ENCODE measurements at places on chromosomes 7 and 10.

- DNase-seq, result no peak
These were observed 143.4 kb upstream of the GRB10 start for GRCh38 chr7:50926049-50926448.

DNA sequence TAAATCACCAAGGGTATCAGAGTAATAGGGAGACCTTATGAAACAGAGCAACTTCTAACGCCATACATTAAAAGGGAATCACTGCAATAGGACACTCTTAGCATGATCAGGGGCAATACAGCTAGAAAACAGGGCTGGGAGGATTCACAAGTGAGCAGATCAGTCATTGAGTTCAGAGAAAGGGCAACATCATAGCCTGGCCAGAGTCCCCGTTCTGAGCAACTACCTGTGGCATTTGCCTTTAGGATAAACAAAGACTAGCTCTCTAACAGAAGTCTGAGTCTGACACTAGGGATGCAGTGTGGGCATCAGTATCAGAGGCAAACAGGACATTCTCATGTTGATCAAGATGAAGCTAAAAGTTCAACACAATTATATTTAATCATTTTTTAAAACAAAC is 297.9 kb downstream of the DGKB start:
- DNase-seq, result no peak

DNA sequence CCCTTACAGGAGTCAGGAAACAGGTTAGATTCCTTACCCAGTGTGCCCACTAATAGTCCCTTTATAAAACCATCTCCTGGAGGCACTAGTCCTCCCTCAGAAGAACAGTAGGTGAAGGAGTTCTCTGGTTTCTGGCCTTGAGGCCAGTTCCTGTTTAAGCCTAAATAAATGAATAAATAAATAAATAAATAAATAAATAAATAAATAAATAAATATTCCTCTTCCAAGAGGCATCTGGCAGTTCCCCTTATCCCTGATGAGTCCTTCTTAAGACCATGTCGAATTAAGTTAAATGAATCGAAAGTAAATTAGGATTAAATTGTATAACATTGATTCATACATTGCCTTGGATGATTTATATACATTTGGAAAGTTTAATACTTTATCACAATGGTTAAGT is 223.3 kb downstream of the PCDH15 start:
- DNase-seq, result no peak

DNA sequence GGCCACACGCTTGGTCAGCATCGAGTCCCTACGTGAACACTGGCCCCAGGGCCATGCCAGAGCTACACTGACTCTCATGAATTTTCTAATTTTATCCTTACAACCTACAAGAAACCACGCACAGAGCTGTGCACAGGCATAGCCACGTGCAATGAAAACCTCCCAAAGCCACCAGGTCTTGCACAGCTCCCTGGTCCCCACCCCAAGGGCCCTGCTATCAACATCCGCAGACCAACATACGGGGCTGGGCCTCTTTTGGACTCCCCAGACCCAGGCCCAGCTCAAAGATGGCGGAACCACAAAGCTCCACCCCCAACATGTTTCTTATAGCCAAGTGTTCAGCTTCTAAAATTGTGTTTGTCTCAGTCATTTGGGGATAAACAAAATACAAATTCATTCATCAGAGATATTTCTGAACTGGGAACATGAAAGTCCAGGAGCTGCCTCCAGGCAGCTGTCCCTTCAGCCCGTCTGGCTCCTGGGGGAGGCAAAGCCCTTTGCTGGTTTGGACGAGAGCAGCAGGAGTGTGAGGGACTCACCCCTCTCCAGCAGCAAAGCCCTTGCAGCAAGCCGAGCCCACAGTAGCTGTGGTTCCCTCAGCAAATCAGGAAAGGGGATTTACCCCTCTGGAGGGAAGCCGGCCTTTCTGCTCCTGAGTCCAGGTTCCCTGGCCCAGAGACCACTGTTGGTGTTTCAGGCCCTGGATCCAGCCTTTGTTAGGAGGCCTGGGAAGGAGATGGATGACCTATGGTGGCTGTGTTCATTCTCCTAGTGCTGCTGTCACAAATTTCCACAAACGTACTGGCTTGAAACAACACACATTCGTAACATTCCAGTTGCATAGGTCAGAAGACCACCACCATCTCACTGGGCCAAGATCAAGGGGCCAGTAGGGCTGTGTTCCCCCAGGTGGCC is 75.1 kb downstream of the OAT start:
- DNase-seq, result no peak

GRCh38 chr7:81407094-81407493 is 362.8 kb downstream of the HGF start:
- no peak for DNase-seq

- DNase-seq, result no peak
These were observed 24.0 kb downstream of the ZPBP start for GRCh38 chr7:50068850-50069551.

- no peak for DNase-seq
These were observed 97.2 kb upstream of the GNA12 start for GRCh38 chr7:2941216-2941859.

DNA sequence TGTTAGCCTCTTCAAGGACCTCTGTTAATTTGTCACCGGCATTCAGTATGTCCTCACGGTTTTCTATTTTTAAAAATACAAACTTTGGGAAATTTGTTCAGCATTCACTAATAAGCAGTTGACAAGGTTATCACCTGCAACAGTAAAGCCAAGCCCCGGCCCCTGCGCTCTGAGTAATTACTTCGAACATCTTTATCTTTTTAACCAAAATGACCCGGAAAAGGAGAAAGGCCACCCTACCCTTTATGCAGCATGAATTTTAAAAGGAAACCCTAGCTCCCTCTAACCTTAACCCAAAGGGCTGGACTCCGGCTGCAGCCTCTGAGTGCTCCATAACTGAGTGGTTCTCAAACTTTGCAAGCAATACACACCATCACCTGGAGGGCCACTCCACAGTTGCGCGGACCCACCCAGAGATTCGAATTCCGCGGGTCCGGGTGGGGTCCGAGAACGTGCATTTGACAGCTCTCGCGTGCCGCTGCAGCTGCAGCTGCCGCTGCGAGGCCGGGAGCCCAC is 940 bp downstream of the NSMCE4A start:
- no peak for DNase-seq

DNA sequence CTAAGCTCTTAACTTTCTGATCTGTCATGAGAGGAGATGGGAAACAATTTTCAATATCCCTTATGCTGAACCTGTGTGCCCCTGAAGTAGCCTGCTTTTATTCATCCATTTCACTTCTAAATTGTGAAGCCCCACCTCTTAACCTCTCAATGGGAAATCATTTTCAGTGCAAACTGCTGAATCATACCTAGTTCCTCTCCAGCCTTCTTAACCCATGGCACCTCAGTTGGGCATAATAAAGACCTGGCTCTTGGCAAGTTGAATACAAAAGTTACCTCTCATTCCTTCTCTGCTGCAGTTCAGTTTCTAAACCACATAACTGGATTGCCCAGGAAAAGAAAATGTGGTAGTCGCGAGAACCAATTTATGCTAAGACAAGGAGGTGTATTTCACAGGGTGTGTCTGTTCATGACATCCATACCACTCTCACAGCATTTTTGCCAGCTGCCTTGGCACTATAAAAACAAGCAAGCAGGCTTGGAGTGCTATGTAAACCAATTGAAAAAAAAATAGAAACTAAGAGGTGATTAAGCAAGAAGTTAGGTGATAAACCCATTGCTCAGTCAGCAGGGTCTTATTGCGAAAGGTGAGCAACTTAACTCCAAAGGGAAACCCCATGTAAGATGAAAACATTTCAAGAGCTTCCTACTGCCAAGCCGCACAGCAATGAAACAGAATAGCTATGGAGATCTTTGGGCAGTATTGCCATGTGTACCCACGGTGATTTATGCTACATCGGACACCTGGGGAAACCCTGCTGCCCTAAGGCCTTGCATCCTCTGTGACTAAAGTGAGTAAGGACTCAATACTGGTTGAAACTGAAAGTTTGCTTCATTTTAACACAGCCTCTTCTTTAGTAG is 57.0 kb upstream of the DKK1 start:
- no peak for DNase-seq

- no peak for DNase-seq
These were observed 49.7 kb downstream of the SEMA3A start for GRCh38 chr7:84144935-84145334.

DNA sequence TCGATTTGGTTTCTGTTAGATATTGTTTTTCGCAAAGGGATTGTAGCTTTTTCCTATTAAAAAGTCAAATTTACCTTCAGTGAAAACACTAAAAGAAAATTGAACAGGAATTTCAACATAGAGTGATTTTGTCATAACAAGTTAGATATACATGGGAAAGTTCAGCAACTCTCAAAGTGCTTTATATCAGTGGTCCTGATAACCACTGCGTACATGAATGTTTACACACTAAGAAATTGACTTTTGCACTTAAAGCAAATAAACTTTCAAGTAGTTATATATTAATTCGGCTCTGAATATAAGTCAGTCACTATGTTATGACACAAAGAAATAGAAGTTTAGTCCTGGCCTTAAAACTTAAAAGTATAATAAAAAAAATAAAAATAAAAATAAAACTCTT is 101.3 kb upstream of the DKK1 start:
- DNase-seq, result no peak

- DNase-seq, result no peak
These were observed 154.8 kb downstream of the DNAJB9 start for GRCh38 chr7:108724251-108725100.

DNA sequence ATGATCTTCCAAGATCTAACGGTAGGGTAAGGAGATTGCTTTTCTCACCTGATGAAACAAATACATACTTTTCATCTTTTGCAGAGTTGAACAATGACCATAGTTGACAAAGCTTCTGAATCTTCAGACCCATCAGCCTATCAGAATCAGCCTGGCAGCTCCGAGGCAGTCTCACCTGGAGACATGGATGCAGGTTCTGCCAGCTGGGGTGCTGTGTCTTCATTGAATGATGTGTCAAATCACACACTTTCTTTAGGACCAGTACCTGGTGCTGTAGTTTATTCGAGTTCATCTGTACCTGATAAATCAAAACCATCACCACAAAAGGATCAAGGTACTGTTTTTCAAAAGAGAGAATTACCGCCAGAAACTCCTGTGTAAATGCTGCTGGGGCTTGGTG is 79.9 kb downstream of the ANKRD61 start:
- no peak for DNase-seq

- no peak for DNase-seq
These were observed 1.2 kb downstream of the OPN4 start for GRCh38 chr10:86655596-86655995.

DNA sequence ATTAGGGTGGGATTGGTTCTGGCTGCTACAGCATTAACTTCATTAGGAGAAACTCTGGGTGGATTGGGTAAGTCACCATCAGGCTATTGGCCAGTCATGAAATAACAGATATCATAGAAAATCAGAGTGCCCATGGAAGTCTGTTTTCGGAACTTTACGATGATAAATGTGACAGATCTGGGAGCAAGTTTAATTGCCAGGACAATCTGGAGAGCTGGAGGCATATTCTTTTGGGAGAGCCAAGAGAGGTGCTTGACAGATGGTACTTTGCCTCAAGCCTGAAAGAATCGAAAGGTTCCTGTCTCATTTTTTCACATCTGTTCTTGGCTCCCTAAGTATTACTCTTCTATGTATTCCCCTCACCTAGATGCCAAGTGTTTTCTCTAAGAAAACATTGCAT is 369.9 kb downstream of the CNTNAP2 start:
- no peak for DNase-seq

DNA sequence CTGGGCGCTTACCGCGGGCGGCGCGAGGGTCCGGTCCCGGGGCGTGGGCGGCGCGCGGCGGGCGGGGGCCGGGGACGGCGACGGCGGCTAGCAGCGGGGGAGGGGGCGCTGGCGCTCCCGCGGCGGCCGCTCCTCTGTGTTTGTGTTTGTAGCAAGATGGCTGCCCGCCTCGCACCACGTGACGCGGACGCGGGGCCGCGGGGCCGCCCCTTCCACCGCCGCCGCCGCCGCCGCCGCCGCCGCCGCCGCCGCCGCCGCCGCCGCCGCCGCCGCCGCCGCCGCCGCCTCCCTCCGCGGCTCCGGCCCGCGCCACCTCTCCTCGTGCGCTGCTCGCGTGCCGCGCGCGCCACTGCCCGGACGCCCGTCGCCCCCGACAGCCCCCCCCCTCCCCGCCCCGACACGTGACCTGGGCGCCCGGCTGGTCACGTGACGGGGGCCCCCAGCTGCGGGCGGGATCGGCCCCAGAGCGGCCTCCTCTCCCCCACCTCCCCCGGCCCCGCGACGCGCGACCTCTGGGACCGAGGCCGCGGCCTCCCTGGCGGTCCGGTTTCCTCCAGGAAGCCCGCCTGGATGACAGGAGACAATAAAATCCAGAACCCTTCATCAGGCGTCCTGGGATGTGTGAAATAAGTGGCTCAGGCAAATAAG is at the start of gene GIGYF1:
TSS of gene GIGYF1 (minus strand) at position 153 of the 648 bp plus-strand sequence. CDS start 6,012 bp downstream, outside the sequence.
- DNase-seq, result no peak

GRCh38 chr7:155166108-155166507 is 96.0 kb downstream of the HTR5A start:
- DNase-seq, result no peak

- DNase-seq, result no peak
These were observed 11.5 kb upstream of the OGA start for GRCh38 chr10:101829561-101830315.

- no peak for DNase-seq
These were observed 130.9 kb downstream of the TES start for GRCh38 chr7:116340943-116341907.

GRCh38 chr10:27242951-27243551 is 2.5 kb upstream of the ACBD5 start:
- DNase-seq, result no peak

DNA sequence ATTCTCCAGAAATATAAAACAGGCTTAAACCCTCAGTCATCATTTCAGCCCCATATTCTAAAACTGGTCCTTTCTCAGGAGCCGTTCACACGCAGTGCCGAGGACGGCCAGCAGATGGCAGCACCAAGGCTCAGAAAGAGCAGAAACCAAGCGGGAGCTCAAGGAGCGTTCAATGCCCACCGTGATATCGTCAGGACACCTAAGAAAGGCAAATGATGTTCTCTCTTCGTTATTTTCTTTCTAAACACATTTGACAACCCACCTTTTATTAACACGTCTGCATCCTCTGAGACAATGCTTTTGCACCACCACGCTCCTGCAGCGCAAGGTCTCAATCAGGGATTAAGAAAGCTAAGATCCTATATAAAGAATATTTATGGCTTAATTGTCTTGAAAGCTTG is 45.7 kb upstream of the RBM33 start:
- peak; percentile 17 for DNase-seq

GRCh38 chr10:34505338-34505737 is 309.8 kb downstream of the PARD3 start:
- DNase-seq, result no peak

All from non-pigmented ciliary epithelial cell (primary cell).